ENCODE measurements at places on chromosomes 5 and 9.
A peak's percentile ranks its signal among the peaks of the same experiment; 100 is the strongest.

- DNase-seq = peak; percentile 68
Observed at GRCh38 chr9:108191065-108191464, 664.7 kb downstream of the ACTL7B start.

- DNase-seq = no peak
Observed at GRCh38 chr5:145712245-145712644, 122.9 kb downstream of the PRELID2 start.

DNA sequence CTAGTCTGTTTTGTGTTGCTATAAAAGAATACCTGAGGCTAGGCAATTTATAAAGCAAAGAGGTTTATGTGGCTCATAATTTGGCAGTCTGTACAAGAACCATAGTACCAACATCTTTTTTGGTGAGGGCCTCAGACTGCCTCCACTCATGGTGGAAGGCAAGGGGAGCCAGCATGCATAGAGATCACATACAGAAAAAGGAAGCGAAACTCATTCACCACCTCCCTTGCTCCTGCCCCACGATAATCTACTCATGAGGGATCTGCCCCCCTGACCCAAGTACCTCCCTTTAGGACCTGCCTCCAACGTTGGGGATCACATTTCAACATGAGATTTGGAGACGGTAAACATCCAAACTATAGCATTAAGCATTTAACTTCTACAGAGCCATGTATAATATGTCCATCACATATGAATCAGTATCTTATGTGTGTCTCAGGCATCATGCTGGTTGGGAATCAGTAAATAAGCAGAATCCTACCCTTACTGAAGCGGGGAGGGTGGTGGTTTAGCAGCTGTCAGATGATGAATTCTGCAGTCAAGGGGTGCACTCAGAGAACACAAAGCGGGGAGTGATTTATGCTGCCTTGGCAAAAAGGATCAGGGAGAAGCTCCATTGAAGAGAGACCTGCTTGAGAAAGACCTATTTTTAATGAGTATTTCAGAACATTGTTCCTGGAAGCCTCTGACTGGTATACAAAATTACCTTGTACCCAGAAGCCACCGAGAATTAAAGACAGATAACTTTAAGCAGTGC is 34.8 kb downstream of the HMGXB3 start:
- DNase-seq = peak; percentile 36

GRCh38 chr9:30773427-30773826 is 1611.0 kb upstream of the ACO1 start:
- DNase-seq = no peak

DNA sequence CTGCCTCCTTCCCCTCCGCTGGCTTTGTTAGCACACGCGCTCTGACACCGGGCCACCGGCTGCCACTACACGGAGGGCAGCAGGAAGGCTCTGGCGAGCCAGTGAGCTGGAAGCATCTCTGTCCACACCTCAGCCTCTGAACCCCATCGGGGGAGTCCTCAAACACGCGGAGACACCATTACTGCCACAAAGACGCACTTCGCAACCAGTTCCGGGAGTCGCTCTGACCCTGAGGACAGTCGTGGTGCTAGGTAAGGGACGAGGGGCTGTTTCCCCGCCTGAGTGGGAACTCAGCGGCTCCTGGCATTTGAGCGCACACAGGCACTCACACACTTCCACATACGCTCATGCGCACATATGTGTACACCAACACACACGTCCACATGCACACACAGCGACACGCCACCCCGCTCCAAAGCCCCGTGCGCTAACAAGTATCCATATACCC is 160.0 kb downstream of the C9orf152 start:
- DNase-seq = peak; percentile 42

GRCh38 chr9:78158286-78158685 is 77.6 kb upstream of the CEP78 start:
- peak; percentile 7 for DNase-seq

DNA sequence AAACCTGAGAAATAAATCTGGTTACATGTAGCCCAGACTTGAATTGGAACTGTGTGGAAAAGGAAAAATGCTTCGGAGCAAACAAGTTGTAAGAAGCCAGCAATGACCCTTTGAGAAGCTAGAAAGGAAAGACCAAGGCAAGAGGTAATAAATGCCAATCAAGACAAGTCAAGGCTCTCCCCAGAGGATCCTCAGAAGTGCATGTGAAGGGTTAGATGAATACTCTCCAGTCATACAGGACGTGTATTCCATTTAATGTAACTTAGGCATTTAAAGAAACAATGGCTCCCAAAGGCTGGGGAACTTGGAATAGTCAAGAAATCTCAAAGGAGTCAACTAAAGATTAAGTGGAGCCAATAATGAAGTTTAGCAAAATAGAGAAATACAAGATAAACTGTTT is 36.2 kb downstream of the EPB41L4A start:
- DNase-seq = no peak

DNA sequence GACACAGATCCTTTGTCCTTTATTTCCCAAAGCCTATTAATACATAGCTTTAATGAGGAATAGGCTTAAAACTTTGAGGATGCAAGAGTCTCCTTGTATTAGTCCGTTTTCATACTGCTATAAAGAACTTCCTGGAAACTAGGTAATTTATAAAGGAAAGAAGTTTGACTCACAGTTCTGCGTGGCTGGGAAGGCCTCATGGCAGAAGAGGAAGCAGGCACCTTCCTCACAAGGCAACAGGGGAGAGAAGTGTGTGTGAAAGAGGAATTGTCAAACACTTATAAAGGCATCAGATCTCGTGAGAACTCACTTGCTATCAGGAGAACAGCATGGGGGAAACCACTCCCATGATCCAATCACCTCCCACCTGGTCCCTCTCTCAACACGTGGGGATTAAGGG is 5.4 kb upstream of the CLK4 start:
- no peak for DNase-seq

DNA sequence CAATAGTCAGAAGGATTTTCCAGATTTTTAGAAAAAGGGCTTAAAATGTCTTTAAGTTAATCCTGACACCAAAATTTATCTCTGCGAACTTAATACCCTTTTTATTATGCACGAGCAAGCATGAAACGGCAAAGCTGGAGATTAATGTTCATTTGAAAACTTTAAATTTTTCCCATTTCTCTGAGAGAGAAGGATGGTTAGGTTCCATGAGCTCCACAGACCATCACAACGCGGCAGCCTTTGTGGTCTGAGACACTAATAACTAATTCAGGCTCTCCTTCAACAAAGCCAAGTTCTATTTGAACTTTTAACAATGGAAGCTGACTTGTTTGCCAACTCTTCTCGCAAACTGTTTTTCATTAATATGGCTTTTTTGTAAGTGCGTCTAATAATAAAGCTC is 94.7 kb downstream of the MYO10 start:
- no peak for DNase-seq

DNA sequence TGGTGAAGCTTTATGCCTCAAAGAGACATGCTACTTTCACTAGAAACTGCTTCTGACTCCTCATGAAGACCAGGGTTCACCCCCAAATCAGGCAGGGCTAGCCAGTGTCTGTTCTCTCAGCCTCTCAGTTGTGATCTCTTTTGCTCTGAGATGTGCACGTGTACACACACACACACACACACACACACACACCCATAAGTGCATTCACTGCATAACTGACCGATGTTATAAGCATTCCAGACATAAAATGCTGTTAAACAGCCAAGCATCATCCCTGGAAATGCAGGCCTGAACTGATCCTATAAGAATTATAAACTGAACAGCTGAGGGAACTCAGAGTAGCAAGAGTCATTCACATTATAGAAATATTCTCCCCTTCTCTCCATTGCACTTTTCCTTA is 85.0 kb downstream of the FSTL4 start:
- DNase-seq = no peak

- DNase-seq = no peak
Observed at GRCh38 chr9:72407114-72407513, 42.1 kb upstream of the ZFAND5 start.

DNA sequence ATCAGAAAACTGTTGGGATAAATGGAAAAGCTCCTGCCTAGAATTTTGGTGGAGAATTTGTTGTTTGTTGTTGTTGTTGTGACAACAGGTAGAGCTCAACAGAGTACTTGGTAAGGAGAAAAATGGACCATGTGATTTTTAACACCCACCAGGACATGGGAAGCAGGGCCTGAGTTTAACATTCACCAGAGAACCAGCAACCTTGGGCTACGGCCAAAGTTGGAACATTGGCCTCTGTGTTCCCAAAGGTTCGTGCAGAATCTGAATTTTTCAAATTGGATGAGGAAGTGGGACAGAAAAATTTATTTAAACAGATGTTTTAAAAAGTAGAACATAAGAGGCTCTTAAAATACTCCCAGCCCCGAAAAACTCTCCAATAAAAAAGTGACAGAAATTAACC is 127.0 kb downstream of the GNA14 start:
- no peak for DNase-seq

GRCh38 chr9:124414612-124415011 is 630 bp downstream of the PSMB7 start:
- no peak for DNase-seq

GRCh38 chr9:22512495-22512894 is 65.9 kb downstream of the DMRTA1 start:
- no peak for DNase-seq

GRCh38 chr5:107874795-107875194 is 204.1 kb upstream of the EFNA5 start:
- DNase-seq = no peak

- DNase-seq = no peak
Observed at GRCh38 chr9:126822278-126822677, 17.4 kb downstream of the ZBTB43 start.

Measured in suppressor macrophage treated with lipopolysaccharide for 1 hour (primary cell).